NCI-H187 treated with DMSO at 0.1 percent for 48 hours (cell line): ENCODE measurements at places on chromosomes 1 and 21.

- no peak for DNase-seq
These were observed 33.6 kb upstream of the LHX8 start for GRCh38 chr1:75100481-75101092.

GRCh38 chr1:91872559-91873081, 13.3 kb downstream of the TGFBR3 start:
- DNase-seq = peak; percentile 20

GRCh38 chr1:244325056-244325758, 126.5 kb downstream of the ADSS2 start:
- no peak for DNase-seq

GRCh38 chr1:160342526-160342925, 524 bp downstream of the COPA start:
- DNase-seq = no peak

GRCh38 chr1:24727501-24728216, 17.6 kb upstream of the CLIC4 start:
- DNase-seq = no peak

- DNase-seq = no peak
These were observed 21.0 kb upstream of the FUCA1 start for GRCh38 chr1:23889074-23889473.

DNA sequence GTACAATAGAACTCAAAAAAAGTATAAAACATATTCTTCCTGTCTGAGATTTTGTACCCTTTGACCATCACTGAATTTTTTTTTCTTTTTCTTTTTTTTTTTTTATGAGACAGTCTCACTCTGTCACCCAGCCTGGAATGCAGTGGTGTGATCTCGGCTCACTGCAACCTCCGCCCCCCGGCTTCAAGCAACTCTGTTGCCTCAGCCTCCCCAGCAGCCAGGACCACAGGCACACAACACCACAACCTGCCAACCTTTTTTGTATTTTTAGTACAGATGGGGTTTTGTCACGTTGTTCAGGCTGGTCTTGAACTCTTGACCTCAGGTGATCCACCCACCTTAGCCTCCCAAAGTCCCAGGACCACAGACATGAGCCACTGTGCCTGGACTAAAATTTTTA, 10.4 kb downstream of the SDCCAG8 start:
- no peak for DNase-seq

DNA sequence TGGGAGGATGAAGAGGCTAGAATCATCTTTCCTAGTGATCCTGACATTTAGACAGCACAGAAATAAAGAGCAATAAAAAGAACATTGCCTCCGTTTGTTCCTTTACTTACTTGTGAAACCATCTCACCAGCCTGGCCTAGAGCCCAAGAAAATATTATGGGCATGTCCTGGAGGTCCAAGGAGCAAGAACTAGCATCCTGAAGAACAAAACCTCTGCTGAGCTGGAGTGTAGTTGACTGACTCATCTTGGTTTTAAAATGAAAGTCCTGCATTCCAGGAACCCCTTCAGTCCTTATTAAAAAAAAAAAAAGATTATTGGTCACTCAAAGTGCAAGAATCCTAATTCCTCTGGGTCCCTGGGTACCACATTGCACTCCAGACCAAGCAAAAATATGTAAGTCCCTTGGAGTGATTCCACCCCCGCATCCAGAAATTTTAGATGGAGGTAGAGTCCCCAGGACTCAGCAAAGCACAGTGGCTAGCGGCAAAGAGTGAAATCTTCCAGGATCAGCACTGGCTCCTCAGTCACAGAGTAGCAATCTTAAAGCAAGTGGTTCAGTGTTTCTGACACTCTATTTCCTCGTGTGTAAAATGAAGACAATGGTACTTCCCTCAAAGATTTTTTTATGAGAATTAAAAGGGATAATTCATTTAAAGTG, 7.0 kb downstream of the SMCP start:
- DNase-seq = no peak

DNA sequence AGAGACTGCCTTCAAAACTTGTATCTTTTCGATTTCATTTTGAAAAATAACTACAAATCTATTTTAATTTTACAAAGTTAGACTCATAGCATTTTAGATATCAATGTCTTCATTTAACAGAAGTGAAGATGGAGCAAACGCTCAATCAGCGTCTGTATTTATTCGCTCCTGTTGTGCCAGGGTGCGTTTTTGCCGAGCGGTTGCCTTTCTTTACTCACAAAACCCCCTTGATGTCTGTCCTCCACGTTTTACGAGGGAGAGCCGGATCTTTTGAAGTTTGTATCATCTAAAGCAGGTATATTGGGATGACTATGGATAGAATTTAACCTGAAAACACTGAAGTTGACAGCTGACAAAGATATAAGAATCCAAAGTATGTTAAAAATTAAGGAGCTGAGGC, 44.6 kb downstream of the MRPL39 start:
- no peak for DNase-seq

GRCh38 chr1:112971006-112971405, 15.0 kb upstream of the SLC16A1 start:
- no peak for DNase-seq

- no peak for DNase-seq
These were observed 147.5 kb upstream of the SPATA6 start for GRCh38 chr1:48619539-48619938.

GRCh38 chr1:246966502-246966901, 34.8 kb upstream of the AHCTF1 start:
- DNase-seq = no peak

- no peak for DNase-seq
These were observed 40.9 kb upstream of the DAB1 start for GRCh38 chr1:57464756-57465155.

- no peak for DNase-seq
These were observed 61.5 kb upstream of the WLS start for GRCh38 chr1:68293609-68294366.

DNA sequence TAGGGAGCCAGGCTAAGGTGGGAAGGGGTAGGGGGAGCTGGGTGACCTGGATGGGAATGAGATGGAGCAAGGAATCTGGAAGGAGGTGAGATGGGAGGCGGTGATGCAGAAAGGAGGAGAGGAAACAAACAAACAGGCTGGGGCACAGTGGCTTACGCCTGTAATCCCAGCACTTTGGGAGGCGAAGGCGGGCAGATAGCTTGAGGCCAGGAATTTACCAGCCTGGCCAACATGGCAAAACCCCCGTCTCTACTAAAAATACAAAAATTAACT, 10.8 kb downstream of the CRABP2 start:
- no peak for DNase-seq

GRCh38 chr1:221987860-221988520, 246.1 kb upstream of the DUSP10 start:
- no peak for DNase-seq

DNA sequence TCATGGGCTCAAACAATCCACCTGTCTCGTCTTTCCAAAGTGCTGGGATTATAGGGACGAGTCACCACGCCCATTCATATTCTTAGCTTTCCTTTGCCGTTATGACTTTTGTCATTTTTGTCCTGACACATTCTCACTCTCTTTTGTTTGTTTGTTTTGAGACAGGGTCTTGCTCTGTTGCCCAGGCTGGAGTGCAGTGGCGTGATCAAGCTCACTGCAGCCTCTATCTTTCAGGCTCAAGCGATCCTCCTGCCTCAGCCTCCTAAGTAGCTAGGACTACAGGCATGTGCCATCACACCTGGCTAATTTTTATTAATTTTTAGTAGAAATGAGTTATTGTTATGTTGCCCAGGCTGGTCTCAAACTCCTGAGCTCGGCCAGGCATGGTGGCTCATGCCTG, 11.8 kb upstream of the MED18 start:
- DNase-seq = no peak

GRCh38 chr1:221760911-221761310, 19.0 kb upstream of the DUSP10 start:
- no peak for DNase-seq

DNA sequence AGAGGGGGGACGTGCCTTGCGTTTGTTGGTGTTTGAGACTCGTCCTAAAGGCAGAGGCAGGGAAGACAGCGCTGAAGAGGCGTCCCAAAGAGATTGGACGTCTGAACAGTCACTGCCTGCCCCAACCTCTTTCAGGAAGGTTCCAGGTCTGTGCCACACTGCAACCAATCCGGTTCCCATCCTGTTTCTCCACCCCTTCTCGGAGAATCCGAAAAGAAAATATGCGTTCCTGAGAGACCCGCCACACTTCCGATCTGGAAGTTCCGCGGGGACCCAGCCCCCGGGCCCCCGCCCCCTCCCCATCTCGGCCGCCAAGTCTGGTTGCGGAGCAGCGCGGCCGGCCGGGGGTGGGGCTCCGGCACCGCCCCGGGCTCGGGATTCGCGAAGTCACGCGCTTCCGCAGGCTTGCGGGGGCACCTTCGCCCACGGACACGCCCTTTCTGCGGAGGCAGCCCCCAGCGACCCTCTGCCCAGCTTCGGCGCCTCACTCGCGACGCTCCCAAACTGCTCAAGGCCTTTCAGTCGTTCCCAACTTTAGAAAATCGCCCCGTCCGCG, 124.5 kb upstream of the DPYD start:
- DNase-seq = no peak

- DNase-seq = no peak
These were observed 3.6 kb downstream of the BEST4 start for GRCh38 chr1:44784094-44785028.

- DNase-seq = no peak
These were observed at the start of gene SYNC for GRCh38 chr1:32702599-32703478. TSS of gene SYNC (minus strand) at chr1:32702770. CDS start at chr1:32702660, 110 bp downstream.

GRCh38 chr1:27349784-27350662, 8.2 kb downstream of the SYTL1 start:
- DNase-seq = no peak

DNA sequence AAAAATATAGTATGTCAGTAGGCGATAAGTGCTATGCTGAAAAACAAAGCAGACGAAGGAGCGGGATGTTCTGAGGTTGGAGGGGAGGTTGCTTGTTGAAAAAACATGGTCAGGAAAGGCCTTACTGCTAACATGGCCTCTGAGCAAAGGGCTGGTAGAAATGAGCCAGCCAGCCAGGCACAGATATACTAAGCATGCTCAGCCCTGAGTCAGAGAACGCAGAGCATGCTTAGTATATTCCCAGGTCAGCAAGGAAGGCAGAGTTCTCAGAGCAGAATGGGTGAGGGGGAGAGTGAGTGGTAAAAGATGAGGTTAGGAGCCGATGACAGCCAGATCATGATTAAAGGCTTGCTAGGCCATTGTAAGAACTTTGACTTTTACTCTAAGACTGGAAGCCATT, 36.7 kb downstream of the ZBTB40 start:
- DNase-seq = no peak

- DNase-seq = no peak
These were observed 31.1 kb upstream of the IGSF5 start for GRCh38 chr21:39713905-39714304.
